ENCODE measurements at places on chromosomes 4 and X. TPM values are rescaled to one million over a fixed set of nuclear protein-coding genes. Genes with fewer than 3 reads are reported as not detected.

- DNase-seq: no peak
These were observed 18.2 kb upstream of the TNIP3 start for GRCh38 chr4:121182296-121182695.

GRCh38 chrX:42463706-42464490, 314.1 kb downstream of the PPP1R2C start:
- no peak for DNase-seq

DNA sequence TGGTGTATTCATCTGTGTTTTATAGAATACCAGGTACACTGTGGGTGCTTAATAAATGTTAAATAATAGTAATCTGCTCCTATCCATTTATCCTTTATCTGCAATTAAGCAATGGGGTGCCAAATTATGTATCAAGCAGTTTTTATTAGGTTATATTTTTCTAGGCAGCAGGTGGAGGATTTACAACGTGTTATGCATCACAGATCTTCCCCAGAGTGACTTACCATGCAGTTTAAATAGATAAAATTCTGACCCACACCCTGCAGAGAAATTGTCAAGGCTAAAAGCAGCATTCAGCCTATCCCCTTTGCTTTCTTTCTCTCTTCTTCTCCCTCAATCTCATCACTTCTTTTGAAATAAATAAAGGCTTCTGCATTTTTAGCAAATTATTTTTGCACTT, 306.4 kb downstream of the CXXC4 start:
- DNase-seq: no peak

DNA sequence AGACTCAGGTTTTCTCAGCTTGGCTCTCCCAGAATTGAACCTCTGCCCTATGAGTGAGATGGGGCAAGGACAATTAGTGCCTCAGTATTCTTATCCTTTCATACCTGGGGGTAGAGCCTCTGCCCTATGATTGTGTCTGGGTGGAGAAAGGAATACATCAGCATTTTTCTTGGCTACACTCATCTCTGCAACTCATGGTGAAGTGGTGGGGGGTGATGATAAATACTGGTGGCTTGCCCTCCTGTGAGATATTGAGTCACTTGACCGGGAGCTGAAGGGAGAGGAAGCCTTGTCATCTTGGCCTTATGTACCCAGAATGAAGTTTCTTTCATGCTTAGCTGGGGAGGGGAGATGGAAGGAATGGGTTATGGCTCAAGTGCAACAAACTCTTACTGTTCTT, 71.3 kb upstream of the ENOX2 start:
- no peak for DNase-seq

DNA sequence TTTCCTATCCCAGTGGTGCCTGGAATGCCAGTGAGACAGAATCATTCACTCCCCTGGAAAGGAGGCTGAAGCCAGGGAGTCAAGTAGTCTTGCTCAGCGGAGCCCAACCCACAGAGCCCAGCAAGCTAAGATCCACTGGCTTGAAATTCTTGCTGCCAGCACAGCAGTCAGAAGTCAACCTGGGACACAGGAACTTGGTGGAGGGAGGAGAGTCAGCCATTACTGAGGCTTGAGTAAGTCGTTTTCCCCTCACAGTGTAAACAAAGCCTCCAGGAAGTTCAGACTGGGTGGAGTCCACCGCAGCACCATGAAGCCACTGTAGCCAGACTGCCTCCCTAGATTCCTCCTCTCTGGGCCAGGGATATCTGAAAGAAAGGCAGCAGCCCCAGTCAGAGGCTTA, 283.2 kb upstream of the CPEB2 start:
- no peak for DNase-seq

The MGARP gene
- total RNA-seq: 4.4 TPM

- DNase-seq: no peak
These were observed 79.2 kb upstream of the ATOH1 start for GRCh38 chr4:93749292-93749761.

GRCh38 chrX:125291124-125291523, 28.5 kb upstream of the TEX13C start:
- DNase-seq: no peak

DNA sequence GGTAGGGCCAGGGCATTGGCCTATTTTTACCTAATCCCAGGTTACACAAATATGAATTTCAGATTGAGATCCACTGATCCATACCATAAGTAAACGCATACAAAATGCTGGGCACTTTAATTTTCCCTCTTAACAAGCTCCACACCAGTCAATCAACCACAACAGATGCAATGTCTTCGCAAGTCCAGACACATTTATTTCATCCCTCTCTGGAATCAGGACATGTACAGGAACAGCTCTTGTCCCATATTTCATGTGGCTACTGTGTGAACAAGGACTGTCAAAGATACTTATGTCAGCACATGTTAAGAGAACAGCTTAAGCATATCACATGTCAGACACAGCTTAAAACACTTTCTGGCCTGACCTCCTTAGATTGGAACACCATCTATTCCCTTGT, 145.9 kb downstream of the PPP3CA start:
- DNase-seq: no peak

- no peak for DNase-seq
These were observed 508.1 kb upstream of the ARX start for GRCh38 chrX:25523574-25524540.

- DNase-seq: no peak
These were observed 56.1 kb downstream of the RAPGEF2 start for GRCh38 chr4:159158985-159159384.

The GCNA gene
- total RNA-seq: 4.3 TPM

The FAM184B gene
- total RNA-seq: under 0.01 TPM

The VGLL1 gene
- not detected for total RNA-seq

Measured in osteoblast (primary cell).